ENCODE measurements at places on chromosomes 16 and 17. TPM values are rescaled to one million over a fixed set of nuclear protein-coding genes. Genes with fewer than 3 reads are reported as not detected.
A peak's percentile ranks its signal among the peaks of the same experiment; 100 is the strongest.

Gene DNASE1L2
- 0.77 TPM for total RNA-seq

Gene CCR7
- 8.0 TPM for total RNA-seq

Gene AURKB
- total RNA-seq: 4.8 TPM

Gene C1QTNF8
- total RNA-seq: not detected

Gene MAP2K4
- total RNA-seq: 33.7 TPM

Gene PRSS53
- 4.3 TPM for total RNA-seq

Gene PLD6
- 0.84 TPM for total RNA-seq

DNA sequence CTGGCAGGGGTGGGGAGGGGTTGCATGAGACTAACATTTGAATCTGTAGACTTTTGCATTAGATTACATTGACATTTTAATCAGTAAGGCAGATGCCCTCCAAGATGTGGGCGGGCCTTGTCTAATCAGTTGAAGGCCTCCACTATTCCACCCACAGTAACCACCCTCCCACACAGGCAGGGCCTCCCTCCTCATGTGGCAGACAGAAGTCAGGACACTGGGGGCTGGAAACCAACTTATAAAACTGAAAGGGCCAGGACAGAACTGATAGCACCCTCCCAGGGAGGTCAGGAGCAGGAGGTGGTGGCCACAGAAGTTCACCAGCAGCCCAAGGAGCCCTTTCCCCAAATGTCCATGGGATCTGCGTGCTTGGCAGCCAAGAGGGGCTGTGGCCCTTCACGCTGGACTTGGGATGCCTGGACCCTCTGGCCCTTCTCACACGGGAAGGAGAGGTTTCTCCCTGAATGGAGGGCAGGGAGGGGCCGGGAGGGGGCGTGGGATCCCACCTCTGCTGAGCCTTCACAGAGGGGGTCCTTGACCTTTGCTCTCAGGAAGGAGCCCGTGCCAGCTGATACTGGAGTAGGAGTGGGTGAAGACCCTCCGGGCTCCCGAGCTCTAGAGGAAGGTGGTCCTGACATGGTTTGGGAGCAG, 4.6 kb downstream of the PYCR1 start:
- no peak for DNase-seq

DNA sequence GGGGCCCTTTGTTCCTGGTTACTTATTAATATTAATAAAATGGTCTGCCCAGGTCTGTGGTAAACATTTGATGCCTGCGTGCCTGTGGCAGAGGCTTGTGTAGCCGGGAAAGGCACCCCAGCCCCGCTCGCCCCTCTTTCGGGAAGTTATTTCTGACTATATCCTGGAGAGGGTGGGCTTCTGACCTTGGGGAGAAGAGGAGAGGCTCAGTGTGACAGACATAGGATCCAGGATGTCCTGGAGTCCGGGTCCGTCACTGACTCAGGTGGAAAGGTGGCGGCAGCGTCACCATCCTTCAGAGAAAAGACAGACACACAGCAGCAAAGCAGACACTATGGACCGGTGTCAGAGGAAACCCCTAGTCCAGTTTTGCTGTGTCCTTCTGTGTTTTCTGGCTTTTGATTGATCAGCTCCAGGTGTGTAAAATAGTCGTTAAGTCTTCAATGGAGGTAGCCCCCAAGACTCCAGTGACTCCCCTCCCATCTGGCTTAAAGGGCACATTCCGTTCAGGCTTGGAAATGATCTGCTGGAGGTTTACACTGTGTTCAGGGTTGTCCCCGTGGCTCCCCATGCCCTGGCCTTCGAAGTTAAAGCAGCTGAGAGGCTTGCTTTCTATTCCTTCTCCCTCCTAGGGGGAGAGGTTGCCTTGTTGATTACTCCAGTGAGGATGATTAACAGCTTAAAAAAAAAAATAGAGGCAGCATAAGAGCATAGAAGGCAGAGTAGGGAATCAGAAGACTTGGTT, 81.6 kb downstream of the CCDC182 start:
- DNase-seq: no peak

GRCh38 chr17:57861000-57861789, 11.4 kb upstream of the MRPS23 start:
- peak; percentile 64 for DNase-seq

DNA sequence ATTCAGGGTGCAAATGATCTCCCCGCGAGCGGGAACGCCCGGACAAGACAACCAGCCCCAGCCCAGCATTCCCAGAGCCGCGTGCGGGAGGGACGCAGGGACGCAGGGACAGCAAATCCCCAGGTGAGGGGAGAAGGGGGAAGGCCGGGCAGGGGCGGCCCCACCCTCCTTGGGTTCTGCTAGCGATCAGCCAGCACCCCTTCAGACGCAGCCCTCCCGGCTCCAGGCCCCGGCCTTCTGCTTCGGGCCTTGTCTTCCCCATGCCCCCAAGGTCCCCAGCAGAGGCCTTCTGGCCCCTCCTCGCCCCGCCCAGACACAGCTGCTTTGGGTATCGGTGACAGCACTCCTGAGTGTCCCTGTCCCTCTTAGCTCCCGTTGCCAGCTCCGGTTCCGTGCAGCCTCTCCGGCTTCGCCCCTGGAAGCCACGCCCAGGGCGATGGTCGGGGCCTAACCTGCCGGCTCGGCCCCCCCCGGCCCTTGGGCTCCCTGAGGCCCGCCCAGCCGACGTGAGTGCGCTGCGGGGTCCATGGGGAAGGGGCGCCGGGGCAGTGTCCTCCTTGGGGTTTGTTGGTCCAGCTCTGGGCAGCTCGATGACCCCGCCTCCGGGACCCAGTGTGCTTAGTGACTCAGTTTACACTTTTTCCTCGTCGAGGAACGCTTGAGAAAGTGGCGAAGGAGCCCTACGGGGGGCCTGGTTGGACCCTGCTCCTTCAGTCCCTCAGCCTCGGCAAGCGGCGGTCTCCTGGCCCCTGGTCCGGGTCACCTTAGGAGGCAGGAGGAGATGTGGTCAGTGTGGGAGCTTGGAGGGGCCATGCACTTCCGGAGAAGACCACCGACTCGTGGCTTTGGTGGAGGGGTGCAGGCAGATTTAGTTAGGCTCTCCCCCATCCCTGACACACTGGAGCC, 50.5 kb upstream of the AMZ2 start:
- peak; percentile 60 for DNase-seq

- no peak for DNase-seq
These were observed 4.0 kb downstream of the LASP1 start for GRCh38 chr17:38873640-38874380.

DNA sequence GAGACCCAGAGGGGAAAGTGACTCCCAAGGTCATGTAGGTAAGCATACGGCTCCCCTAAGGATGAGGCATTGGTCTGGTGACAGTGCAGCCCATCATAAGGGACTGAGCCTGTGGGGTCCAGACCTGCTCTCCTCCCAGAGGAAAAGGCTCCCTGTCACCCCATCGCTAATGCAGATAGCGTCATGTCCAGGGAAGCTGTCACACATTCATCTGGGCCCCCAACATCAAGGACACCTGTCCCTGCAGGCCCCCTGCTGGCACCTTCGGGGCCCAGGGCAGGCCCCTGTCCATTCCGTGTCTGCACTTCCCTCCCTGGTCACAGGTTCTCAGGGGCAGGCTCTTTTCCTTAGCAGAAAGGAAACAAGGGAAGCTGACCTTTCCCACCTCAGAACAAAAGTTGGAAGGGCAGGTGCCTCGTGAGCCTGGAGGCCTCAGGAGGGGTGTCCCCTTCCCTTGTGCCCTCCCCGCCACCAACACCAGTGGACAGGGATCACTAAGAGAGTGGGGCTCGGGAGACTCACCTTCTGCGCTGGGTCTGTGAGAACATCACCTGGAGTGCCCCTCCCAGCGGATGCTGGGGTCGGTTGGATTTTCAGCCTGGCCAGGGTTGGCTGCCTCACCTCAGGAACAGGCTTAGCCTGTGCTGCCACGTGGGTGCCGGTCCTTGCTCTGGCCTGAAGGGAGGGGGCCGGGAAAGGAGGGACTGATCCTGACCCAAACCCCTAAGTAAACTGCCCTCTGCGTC, 17.3 kb upstream of the LASP1NB start:
- DNase-seq: no peak

GRCh38 chr17:18108401-18109312, at the start of gene MYO15A:
Gene MYO15A (plus strand): TSS chr17:18108756. CDS start chr17:18118801, 10,045 bp downstream.
- no peak for DNase-seq

DNA sequence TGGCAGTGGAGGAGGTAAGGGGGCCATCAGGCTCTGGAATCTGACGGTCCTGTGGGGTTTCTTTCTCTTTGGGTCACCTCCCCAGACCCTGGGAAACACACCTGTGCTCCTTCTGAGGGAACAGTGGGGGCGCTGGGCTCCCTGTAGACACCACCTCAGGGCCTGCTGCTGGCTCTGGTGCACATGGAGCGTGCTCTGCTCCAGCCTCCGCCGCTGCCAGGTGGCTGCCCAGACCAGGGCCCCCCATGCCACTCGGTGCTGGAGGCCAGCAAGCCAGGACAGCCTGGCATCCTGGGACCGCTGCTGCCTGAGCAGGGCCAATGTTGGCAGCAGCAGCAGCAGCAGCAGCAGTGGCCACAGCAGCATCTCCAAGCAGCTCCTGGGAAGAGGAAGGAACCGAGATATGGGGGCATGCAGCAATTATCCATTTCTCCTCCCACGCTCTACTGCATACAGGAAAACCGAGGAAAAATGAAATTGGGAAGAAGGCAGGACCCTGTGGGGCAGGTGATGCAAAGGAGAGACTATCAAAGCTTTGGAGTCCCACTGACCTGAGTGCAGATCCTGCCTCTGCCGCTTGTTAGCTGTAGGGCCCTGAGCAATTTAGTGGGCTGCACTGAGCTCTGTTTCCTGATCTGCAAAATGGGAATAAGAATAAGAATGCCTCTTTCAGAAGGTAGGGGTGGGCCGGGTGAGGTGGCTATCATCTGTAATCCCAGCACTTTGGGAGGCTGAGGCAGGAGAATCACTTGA, 902 bp downstream of the GHDC start:
- no peak for DNase-seq

GRCh38 chr17:73083432-73083831, 9.1 kb downstream of the SLC39A11 start:
- no peak for DNase-seq

- peak; percentile 51 for DNase-seq
These were observed 1.8 kb downstream of the ASGR1 start for GRCh38 chr17:7177191-7177953.

DNA sequence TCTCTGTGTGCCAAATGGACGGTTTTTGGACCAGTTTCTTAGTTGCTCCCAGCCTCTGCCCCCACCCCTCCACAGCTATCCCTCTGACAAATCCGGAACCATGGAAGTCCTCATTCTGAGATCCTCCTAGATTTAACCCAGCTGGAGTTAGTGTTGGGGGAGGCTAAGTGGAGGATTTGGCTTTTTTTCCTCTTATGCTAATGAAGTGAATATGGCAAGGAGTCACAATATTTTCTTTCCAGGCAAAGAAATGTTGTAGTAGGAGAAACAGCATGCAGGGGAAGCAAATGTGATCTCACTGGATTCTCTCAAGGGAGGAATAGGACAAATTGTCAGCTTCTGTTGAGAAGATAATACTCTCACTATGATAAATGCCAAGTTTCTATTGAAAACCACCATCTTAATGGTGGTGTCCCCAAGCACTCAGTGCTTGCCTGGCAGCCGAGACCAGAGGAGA, 159.5 kb downstream of the MSI2 start:
- DNase-seq: no peak

Data from natural killer cell (primary cell).